NCI-H748 treated with DMSO at 0.1 percent for 48 hours (cell line): ENCODE measurements at places on chromosomes 12 and 14.
A peak's percentile ranks its signal among the peaks of the same experiment; 100 is the strongest.

- DNase-seq = peak; percentile 95
Observed at GRCh38 chr14:24734917-24735500, 101.0 kb upstream of the GZMB start.

DNA sequence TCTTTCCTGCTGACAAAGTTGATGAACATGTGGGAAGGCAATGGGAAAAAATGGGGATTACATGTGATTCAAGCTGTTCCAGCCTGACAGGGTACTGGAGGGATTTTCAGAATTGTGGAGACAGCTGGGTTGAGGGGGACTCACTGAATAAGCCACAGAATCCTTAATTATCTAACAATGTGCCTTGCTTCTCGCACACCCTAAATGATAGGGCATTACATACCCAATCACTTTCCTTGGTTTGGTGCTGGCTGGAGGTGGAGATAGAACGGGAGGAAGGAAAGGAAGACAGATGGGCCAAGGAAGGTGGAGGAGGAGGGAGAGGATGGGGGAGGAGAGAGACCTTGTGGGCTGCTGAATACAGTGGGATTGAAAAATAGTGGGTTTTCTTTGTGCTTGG, 20.7 kb downstream of the PELI2 start:
- DNase-seq = no peak

DNA sequence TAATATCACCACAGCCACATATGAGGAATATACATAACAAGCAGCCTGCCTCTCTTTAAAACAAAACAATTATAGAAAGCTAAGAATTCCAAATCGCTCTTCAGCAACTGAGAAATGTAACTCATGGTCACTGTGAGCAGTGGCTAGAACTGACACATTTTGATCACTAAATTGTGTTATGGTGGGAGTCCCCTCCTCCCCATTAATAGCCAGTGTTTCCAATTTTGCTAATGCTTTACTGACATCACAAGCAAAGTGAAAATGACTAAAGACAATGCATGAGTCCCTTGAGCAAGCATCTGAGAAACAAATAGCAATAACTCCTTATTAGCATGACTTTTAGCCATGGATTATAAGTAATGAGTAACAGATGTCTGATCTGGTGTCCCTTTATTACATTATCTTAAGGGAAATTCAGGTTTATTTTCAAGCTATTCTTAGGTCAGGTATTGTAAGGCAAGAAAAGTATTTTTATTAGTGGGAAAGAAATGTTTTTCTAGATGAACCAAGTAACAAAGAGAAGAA, 148.3 kb downstream of the KCNH5 start:
- no peak for DNase-seq

- no peak for DNase-seq
Observed at GRCh38 chr12:110498984-110499706, 2.8 kb downstream of the VPS29 start.

- no peak for DNase-seq
Observed at GRCh38 chr14:75184492-75184891, 8.1 kb upstream of the TMED10 start.
